ENCODE measurements at places on chromosomes 4 and X.
A peak's percentile ranks its signal among the peaks of the same experiment; 100 is the strongest.

DNA sequence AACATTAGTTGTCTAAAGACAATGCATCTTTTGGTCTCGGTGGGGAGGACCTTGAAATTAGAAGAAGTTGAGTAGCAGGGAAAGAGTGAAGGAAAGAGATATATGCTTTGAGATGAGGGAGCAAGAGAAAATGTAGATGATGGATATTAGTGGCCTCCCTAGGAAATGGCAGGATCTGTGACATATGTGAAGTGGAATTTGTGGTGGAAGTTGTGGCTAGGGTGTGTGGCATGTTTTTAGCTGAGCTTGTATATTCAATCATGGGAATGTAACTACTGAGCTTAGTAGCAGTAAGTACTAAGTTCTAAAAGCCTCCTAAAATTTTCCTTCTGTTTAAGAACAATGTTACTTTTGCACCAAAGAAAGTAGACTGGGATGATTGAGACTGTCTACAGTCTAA, 382.8 kb upstream of the CTSO start:
- no peak for DNase-seq

DNA sequence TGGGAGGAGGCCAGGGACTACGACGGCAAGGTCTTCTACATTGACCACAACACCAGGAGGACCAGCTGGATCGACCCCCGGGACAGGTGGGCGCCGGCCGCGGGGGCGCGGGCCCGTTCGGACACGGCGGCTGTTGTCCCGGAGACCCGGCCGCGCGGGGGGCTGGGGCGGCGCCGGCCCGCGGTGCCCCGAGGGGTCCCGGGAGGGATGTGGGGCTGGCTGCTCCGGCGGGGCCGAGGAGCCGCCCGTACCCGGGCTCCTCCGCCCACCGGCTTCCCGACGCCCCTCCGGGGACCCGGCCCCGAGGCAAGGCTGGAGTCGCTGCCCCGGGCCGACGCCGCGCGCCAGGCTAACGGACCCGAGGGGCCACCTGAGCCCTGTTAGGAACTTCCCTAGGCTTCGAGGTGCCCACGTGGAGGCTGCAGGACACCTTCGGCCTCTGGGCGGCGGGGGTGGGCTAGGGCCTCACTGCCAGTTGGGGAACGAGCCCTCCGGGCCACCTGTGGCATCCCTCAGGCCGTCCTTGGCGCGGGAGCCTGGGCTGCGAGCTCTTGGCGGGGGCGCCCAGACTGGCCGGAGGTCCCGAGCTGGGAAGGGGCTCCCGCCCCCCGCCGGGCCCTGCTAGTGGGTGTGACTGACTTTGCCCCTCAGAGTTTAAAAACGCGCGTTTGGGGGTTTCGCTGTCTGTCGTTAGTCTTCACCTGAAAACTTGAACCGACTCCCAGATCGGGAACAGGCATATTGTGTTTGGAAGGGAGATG, 660 bp downstream of the WWC2 start:
- DNase-seq = peak; percentile 34

- no peak for DNase-seq
Observed at GRCh38 chr4:100548200-100548560, 30.4 kb upstream of the EMCN start.

DNA sequence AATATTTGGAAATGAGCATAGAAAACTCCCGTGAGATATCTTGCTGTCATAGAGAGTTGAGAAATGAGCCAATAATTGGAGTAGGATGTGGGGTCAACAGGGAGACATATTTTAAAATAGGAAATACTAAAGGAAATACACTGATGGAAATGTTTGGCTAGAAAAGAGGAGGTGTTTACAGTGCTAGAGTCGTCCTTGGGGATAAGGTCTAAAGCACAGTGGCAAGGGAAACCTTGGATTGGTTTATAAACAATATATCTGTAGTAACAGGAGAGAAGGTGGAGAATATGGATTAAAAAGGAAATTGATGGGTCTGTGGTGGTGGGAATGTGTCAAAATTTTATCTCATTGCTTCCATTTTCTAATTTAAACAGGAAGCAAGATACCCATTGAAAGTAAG, 82.1 kb downstream of the PPEF2 start:
- DNase-seq = no peak

GRCh38 chr4:184763150-184763780, 29.4 kb upstream of the CENPU start:
- no peak for DNase-seq

DNA sequence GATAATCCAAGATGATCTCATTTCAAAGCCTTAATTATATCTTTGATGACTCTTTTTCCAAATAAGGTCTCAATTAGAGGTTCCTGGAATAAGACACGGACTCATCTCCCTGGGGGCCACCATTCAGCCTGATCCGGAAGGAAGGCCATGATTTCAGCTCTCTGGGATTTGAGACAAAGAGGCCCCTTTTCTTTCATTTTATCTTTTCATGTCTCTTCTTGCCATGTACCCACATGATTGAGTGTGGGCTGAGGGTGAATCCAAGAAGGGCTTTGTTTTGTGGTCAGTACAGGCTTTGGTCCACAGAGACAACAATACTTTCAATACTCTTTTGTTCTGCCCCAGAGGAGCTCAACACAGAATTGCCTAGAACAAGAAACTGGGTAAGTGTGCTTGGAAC, 261.2 kb downstream of the TRIML1 start:
- no peak for DNase-seq

DNA sequence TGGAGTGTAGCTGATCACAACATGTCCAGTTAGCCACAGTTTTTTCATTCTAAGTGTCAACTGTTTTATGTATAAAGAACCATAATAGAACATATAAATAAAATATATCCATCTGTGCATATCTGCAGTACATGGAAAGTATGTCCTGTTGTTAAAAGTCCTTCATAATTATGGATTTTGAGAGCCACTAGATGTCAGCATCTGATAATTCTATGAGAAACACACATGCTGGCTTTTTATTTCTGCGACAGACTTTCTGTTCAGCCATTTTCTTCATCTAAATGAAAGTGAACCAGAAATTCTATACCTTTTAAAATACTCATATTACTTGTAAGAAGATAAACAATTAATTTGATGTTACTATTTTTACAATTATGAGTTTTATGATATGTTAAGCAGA, 251.5 kb downstream of the GPM6A start:
- no peak for DNase-seq

DNA sequence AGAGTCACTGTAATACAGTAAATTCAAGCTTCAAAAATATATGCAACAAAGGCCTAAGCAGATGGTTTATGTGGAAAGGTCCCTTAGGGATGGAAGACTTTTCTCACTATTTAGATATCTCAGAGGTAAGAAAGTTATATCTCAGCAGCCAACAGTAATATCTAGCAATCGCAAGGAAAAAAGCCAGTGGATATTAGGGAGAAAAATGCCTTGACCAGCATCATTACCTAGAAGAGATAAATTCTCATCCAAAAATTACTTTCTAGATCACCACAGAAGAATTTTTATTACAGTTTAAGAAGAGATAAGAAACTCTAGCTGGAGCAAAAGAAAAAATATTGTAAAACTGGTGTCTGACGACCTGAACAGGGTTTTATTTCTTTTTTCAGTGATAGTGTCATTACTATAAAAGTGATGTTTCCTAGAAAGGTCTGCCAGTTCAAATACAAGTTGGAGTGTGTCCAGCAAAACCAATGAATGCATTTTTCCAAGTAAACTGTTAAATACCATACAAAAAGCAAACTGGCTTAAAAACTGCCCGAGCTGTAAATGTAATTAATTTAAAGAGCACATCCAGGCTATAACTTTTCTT, 100.0 kb downstream of the ATP11C start:
- no peak for DNase-seq

GRCh38 chr4:20403290-20403689, 151.6 kb downstream of the SLIT2 start:
- DNase-seq = no peak

DNA sequence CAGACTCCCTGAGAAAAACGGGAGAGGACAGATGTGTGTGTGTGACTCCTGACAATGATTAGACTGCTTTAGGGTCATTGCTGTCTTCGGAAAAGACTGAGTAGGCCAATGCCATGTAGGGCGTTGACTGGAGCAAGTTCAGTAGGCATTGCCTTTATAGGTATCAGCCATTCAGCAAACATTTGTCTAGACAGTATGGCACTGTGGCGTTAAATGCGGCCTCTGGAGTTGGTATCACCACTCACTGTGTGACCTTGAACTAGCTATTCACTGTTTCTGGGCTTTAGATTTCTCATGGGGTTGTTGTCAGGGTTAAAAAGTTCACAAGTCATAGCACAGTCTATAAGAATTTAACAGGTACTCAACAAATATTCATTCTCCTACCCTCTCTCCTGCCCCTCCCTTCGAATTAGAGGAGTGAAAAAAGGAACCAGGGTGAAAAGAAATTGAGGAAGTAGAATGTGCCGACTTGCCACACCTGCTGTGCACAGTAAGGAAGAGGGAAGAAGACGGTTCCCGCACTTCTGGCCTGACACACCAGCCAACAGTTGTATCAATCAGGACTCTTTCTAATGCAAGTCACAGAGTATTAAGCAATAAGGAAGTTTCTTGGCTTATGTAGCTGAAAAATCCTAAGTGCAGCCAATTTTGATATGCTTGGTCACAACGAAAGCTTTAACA, 83.2 kb upstream of the PLAC8 start:
- peak; percentile 74 for DNase-seq

DNA sequence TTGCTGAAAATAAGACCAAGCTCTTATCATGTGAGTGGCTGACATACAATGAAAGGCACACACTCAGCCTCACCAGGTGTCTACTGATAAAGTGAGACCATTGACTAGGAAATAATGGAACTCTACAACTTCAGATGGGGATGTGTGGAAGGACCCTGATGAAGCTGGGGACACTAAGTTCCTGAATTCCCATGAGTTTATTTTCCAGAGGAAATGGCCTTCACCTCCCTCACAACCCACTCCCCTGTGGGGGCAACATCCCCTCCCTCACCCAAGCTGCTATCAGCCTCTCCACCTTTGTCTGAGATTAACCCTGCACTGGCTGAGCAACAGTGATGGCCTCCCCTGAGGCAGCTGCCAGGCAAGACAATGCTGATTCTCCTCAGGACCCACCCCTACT, 55.2 kb upstream of the SMARCAD1 start:
- DNase-seq = no peak

DNA sequence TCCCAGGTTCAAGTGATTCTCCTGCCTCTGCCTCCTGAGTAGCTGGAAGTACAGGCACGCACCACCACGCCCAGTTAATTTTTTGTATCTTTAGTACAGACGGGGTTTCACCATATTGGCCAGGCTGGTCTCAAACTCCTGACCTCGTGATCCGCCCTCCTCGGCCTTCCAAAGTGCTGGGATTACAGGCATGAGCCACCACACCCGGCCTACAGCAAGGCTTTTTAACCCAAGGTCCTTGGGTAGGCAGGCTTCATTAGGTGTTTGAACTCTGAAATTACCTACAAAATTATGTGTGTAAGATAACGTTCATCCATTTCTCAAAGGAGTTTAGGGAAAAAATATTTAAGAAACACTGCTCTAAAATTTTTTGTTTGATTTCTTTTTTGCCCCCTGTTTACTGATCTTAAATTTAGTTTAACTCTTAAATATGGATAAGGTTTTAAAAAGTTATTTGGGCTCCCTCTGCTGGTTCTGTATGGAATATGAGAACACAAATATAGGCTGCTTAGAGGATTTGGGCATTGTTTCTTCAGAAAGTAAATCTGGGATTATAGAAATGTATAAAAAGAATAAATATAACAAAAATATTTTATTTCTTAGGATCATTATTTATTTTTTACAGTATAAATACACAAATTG, 92.8 kb downstream of the CBR4 start:
- DNase-seq = peak; percentile 66

DNA sequence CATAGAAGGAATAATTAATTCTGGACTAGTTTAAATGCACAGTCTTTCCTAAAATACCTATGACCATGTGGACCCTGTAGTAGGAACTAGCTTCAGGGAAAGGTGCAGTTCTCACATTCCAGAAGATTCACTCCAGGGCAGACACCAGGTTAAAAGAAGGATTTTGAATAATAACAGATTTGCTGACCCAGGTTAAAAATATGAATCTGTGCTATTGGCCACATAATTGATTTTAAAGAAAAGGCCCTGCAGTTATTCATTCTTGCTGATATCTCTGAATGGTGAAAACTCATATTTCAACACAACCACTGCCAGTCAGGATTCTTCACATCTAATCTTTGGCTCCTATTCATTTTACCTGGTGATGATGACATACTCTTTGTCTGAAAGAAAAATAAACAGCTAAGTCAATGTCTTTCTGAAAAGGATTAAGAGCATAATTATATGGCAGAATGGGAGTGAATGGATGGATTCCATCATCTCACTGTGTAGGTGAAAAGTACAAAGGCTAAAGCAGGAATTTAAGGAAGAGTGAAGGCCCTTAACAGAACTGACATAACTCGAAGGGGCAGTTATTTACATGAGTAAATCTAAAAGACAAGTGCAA, 432.8 kb downstream of the PDGFC start:
- DNase-seq = no peak

GRCh38 chrX:95953564-95953963, 731.1 kb upstream of the DIAPH2 start:
- DNase-seq = no peak

GRCh38 chr4:109746728-109747127, 16.9 kb upstream of the PLA2G12A start:
- DNase-seq = no peak

GRCh38 chr4:107069049-107069448, 32.9 kb upstream of the DKK2 start:
- peak; percentile 52 for DNase-seq

DNA sequence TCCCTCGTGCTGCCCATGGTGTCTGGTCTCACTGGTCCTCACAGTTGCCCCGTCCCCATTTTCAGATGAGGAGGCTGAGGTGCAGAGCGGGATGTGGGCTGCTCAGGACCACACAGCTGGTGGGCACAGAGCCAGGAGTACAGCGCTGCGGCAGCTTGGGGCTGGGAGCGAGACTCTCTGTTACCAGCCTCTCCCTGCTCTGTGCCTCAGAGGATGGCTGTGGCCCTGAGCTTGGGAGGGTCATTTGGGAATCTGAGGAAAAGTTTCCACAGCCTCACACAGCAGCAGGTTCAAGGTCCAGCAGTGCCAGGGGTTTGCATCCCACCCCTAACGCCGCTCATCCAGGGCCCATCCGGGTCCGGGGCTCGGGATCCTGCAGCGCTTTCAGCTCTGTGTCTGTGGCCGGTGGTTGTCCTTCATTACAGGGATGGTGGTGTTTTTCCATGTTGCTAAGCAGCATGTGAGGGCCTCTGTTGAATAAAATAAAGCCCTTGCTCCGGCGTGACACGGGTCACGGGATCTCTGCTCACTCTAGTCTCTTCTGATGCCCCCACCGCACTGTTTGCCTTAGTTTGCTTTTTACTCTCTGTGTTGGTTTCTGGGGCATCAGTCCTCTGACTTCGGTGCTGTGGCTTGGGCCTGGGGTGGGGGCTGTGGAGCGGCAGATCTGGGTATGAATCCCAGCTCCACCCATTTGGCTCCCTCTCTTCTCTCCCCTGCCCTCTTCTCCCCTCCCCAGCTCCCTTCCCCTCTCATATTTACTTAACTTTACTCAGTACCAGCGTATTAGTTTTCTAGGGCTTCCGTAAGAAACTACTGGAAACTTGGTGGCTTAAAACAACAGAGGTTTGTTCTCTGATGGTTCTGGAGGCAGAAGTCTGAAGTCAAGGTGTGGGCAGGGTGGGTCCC, 6.5 kb downstream of the WFS1 start:
- no peak for DNase-seq

Data from suppressor macrophage (primary cell).